ENCODE measurements at places on chromosomes 12 and 14.

- no peak for DNase-seq
Measured at GRCh38 chr14:64213086-64213485, 81.1 kb downstream of the ESR2 start.

GRCh38 chr12:59372956-59373355, 222.9 kb upstream of the SLC16A7 start:
- peak; percentile 37 for DNase-seq

DNA sequence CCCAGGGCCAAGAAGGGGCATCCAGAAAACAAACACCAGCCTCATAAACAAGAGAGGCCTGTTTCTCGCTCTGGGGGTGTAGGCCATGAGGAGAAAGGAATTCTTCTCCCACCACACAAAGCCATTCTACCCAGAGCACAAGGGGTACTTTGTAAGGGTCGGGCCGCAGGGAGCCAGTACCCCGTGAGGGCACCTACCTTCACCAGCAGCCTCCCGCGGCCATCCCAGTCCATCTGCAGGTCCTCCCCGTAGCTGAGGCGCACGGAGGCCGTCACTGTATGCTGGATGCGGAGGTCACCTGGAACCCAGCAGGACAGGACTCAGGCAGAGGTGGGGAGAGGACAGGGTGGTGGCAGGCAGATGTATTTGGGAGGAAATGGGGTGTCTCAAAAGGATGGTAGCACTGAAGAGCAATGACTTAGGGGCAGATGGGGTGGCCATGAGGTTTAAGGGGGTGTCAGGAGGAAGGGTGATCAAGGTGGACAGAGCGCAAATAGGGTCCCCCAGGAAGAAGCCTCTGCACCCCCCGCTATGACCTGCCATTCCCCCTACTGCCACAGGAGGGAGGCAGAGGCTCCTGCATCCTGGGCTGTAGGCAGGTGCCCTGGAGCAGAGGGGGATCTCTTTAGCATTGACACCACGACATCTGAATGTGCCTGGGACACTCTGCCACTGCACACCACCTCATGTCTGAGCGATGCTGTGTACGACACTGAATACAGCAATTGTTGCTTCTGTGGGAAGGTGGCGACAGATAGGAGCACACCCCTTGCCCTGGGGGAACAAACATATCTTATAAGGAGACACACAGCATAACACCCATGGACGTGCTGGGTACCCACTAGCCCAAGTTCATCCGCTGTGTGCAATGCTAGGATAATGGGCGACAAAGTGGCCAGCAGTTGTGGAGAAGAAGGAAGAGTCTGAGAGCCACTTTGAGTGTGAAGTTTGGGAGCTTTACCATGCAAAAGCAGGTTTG, 61.4 kb downstream of the VWF start:
- DNase-seq = no peak

- peak; percentile 54 for DNase-seq
Measured at GRCh38 chr12:13864081-13864673, 117.2 kb downstream of the GRIN2B start.
